ENCODE measurements at places on chromosomes 6 and 20.
A peak's percentile ranks its signal among the peaks of the same experiment; 100 is the strongest.

GRCh38 chr6:142913036-142913510 is 31.9 kb downstream of the HIVEP2 start:
- DNase-seq = no peak

GRCh38 chr6:13125841-13126240 is 202.5 kb downstream of the TBC1D7 start:
- no peak for DNase-seq

GRCh38 chr6:1917626-1918371 is 308.1 kb downstream of the FOXC1 start:
- peak; percentile 24 for DNase-seq

GRCh38 chr20:59160389-59161115 is 3.1 kb upstream of the ZNF831 start:
- DNase-seq = no peak

DNA sequence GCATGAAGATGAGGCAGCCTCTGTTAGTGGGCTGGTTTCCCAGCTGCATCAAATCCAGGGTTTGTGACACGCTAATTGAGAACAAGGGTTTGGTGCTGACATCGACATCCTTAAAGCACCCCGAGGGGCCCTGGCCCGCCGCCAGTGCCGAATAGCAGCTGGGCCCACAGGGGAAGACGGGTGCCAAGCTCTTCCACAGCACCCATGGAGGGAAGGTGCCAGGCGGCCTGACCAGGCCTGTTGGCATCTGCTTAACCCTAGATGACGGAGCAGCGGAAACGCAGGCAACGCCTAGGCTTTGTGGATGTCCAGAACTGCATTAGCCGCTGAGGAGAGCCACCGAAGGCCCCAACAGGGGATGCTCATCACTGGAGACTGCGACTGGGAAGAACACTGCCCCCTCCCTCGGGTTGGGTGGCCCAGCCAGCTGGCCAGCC is 16.0 kb downstream of the UQCC2 start:
- DNase-seq = no peak

GRCh38 chr20:53959911-53960578 is 110.3 kb downstream of the BCAS1 start:
- no peak for DNase-seq

DNA sequence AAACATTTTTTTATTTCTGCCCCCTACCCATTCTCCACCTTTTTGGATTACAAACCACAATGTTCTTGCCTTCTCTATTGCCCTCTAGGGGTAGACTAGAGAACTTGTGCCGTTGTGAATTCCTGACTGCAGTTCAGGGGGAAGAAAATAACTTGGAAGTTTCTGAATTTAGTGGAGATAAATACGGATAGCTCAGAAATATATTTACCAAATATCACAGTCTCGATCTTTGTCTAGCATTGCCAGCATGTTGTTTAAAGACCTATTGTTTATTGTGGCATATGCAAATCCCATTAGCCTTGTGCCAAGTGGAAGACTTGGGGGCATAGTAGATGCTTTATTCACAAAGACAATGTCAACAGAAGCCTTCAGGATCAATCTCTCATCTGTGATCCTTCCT is 154.1 kb upstream of the MMS22L start:
- no peak for DNase-seq

GRCh38 chr6:32147401-32148132 is 4.2 kb downstream of the PRRT1 start:
- DNase-seq = no peak

GRCh38 chr6:20692023-20692422 is 157.8 kb downstream of the CDKAL1 start:
- no peak for DNase-seq

DNA sequence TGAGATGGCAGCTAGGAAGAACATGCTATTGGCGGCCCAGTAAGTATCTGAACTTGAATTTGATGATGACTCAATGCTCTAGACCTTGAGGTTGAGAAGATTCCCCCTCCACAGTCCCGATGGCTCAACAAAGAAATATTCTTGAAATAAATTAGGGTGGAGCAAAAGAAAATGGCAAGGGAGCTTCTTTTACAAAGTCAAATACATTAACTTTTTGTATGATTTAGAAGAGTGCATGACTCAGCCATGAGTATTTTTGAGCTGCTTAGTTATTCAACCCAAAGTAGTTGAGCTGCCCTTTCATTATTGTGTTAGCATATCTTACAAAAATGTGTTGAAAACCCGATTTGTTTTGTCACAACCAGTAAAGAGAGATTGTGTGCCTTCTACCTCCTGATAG is 7.6 kb downstream of the TFAP2C start:
- DNase-seq = no peak

GRCh38 chr6:15290962-15291704 is 45.3 kb downstream of the JARID2 start:
- no peak for DNase-seq

GRCh38 chr6:75882734-75883133 is 133.7 kb downstream of the MYO6 start:
- DNase-seq = no peak

DNA sequence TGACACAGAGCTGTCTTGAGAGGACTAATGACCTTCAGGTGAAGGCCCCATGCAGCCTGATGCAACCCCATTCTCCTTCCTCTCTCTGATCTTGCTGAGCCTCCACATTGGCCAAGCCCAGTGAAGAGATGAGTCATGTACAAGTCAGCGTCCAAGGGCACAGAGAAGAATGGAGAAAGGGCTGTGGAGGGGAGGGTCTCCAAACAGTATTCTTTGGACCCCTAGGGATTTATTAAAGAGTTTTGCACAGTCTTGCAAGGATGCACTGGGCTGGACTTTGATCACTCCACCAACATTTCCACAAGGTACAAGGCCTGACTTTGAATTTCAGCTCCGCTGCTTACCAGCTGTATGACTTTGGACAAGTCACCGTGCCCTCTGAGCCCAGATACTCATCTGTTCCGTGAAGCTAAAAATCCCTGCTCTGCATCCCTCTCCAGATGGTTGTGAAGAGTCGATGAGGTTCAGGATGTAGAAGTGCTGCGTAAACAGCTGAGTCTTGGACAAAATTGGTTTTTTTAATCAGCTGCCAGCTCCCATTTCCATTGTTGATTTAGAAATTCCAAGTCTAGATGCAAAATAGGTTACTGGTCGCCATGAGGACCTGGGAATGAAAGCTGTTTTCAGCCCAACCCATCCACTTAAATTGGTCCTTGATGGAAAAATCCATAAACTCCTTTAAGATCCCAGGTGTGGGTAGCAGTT is 14.1 kb upstream of the KCNG1 start:
- no peak for DNase-seq

- no peak for DNase-seq
These were observed 43.9 kb downstream of the HLA-A start for GRCh38 chr6:29986179-29986781.

GRCh38 chr6:79082304-79082703 is 4.2 kb upstream of the PHIP start:
- DNase-seq = no peak

Measured in stimulated activated CD8-positive, alpha-beta memory T cell treated with anti-CD3 and anti-CD28 coated beads, Interleukin-7, amount 100 ng/mL, for 4 hours (primary cell).